Esophagus muscularis mucosa (tissue), 4 donors: ENCODE measurements at places on chromosomes 13 and 19. TPM values are rescaled to one million over a fixed set of nuclear protein-coding genes. Genes with fewer than 3 reads are reported as not detected.

SHD gene
- total RNA-seq: not detected

CEACAM20 gene
- not detected for total RNA-seq

B3GNT8 gene
- 7.8 TPM for total RNA-seq

ZNF227 gene
- 13.3 TPM for total RNA-seq

AKAP11 gene
- total RNA-seq: 36.1 TPM

ZNF835 gene
- 5.0 TPM for total RNA-seq

TMEM86B gene
- total RNA-seq: 2.6 TPM

CLIP3 gene
- 39.9 TPM for total RNA-seq

TIMM44 gene
- total RNA-seq: 61.6 TPM

PTPRS gene
- total RNA-seq: 140 TPM

ZNF805 gene
- total RNA-seq: 13.3 TPM

GPR18 gene
- total RNA-seq: not detected

SIGLEC7 gene
- total RNA-seq: 2.2 TPM

PIBF1 gene
- 12.5 TPM for total RNA-seq

IGLON5 gene
- not detected for total RNA-seq

CCDC70 gene
- not detected for total RNA-seq

ARMC6 gene
- total RNA-seq: 25.8 TPM

PNKP gene
- 43.7 TPM for total RNA-seq

ZNF729 gene
- total RNA-seq: not detected

SULT2B1 gene
- total RNA-seq: not detected

CD37 gene
- 10.0 TPM for total RNA-seq

ZNF99 gene
- under 0.01 TPM for total RNA-seq

LHB gene
- total RNA-seq: not detected

PRTN3 gene
- total RNA-seq: not detected

BEST2 gene
- not detected for total RNA-seq

ZNF728 gene
- total RNA-seq: 3.3 TPM

ZNF568 gene
- 9.1 TPM for total RNA-seq

CYP2A7 gene
- not detected for total RNA-seq

FGF21 gene
- total RNA-seq: not detected

NPAS1 gene
- not detected for total RNA-seq

TPT1 gene
- 5,244 TPM for total RNA-seq

FREM2 gene
- 0.34 TPM for total RNA-seq

POU4F1 gene
- total RNA-seq: not detected

CCNA1 gene
- 0.33 TPM for total RNA-seq

LSR gene
- 19.2 TPM for total RNA-seq

RBM42 gene
- total RNA-seq: 105 TPM

FXYD3 gene
- 3.8 TPM for total RNA-seq

OR10H1 gene
- total RNA-seq: not detected

SULT2A1 gene
- total RNA-seq: not detected

MRPS31 gene
- 9.9 TPM for total RNA-seq

URAD gene
- not detected for total RNA-seq

POGLUT2 gene
- total RNA-seq: 7.1 TPM

C19orf38 gene
- 3.6 TPM for total RNA-seq

LILRB1 gene
- total RNA-seq: 3.5 TPM

CGB3 gene
- total RNA-seq: not detected

ZNF460 gene
- total RNA-seq: 47.8 TPM

KASH5 gene
- total RNA-seq: not detected

ZNF865 gene
- total RNA-seq: 15.4 TPM

CGB5 gene
- not detected for total RNA-seq

LAIR1 gene
- total RNA-seq: 7.6 TPM

ERFL gene
- total RNA-seq: 0.32 TPM

UBL5 gene
- 347 TPM for total RNA-seq
